ENCODE measurements at places on chromosomes 6 and 20.

GRCh38 chr6:170041526-170041925 lies 249.4 kb downstream of the DLL1 start:
- DNase-seq, result no peak

DNA sequence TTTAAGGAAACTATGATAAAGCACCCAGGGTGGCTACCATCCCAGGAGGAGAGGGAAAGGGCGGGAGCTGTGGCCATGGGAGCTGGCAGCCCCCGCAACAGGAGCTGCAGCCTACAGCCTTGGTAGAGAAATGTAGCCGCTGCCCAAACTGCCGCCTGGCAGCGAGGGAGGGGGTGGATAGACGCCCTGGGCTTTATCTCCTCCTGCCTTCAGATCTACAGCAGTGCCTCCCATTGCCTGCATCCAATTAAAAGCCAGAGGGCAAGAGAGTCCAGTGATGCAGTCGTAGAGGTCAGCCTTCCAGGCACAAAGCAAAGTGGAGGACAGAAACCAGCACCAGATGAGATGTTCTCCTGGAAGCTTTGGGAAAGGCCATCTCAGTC lies 35.0 kb upstream of the ZFAND3 start:
- no peak for DNase-seq

- DNase-seq, result no peak
Measured at GRCh38 chr6:24391756-24392405, 10.9 kb upstream of the MRS2 start.

GRCh38 chr20:17343656-17344452 lies 117.0 kb downstream of the PCSK2 start:
- no peak for DNase-seq

- no peak for DNase-seq
Measured at GRCh38 chr6:46325561-46326530, 155.1 kb upstream of the ENPP5 start.

- DNase-seq, result no peak
Measured at GRCh38 chr20:37506152-37506725, 14.8 kb upstream of the NNAT start.

DNA sequence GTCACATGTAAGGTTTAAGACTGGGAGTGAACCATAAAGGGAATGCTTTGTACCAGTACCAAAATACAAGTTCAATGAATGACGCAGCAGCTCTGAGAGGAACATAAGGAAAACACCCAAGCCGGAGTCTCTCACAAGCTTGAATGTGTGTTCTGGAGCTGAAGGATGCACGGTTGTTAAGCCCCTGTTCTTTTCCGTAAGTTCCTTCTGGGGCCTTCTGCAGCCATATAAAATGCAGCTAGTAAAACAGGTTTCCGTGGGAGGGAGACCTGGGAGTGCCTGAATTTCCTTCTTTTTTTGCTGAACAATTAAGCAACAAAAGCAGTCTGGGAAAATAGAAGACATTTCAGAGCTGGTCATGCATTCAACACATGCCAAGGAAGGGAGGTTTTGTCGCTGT lies 73.2 kb upstream of the JAG1 start:
- DNase-seq, result no peak

DNA sequence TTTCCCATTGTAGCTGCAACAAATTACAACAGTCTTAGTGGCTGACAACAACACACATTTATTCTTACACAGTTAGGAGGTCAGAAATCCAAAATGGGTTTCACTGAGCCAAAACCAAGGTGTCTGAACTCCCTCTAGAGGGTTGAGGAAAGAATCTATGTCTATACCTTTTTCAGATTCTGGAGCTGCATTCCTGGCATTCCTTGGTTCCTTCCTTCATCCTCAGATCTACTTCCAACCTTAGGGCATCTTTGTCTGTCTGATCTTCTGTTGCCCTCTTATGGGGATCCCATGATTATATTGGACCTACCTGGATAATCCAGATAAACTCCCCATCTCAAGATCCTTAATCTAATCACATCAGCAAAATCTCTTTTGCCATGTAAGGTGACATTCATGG lies 540.9 kb upstream of the MAP3K7 start:
- no peak for DNase-seq

DNA sequence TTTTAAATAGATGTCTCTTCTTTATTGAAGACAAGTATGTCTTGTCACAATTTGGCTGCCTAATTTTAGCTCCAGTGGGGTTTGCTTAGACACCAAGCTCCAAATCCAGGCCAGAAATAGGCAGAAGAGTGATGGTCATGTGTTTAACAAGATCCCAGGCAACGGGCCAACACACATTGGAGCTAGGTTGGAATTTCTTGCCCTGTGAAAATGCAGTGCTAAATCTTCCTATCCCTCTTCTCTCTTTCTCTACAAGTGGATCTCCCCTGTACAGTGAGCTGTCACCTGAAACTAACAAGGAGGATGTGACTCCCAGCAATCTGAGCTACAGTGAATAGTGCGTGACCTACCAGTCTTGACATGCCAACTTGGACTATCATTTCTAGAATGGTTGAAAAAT lies 65.3 kb upstream of the VGLL2 start:
- no peak for DNase-seq

DNA sequence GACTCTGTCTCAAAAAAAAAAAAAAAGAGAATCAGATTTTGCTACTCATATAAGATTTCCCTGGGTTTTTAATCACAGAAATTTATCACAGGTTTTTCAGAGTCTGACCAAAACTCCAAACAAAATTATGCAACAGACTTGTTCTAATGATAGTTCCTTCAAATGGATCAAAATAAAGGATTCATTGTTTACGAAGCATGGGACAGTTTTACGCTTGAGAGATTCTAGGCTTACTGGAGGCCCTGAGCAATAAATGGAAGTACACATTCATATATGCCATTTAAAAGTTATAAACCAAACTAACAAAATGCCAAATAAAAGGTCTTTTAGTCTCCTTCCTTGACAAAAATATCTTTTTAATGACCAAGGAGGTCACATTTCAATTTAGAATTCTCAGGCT lies 245.1 kb upstream of the KCNQ5 start:
- no peak for DNase-seq

GRCh38 chr6:138500867-138501446 lies 1.7 kb upstream of the NHSL1 start:
- no peak for DNase-seq

- DNase-seq, result no peak
Measured at GRCh38 chr6:126662966-126663365, 323.1 kb downstream of the CENPW start.

DNA sequence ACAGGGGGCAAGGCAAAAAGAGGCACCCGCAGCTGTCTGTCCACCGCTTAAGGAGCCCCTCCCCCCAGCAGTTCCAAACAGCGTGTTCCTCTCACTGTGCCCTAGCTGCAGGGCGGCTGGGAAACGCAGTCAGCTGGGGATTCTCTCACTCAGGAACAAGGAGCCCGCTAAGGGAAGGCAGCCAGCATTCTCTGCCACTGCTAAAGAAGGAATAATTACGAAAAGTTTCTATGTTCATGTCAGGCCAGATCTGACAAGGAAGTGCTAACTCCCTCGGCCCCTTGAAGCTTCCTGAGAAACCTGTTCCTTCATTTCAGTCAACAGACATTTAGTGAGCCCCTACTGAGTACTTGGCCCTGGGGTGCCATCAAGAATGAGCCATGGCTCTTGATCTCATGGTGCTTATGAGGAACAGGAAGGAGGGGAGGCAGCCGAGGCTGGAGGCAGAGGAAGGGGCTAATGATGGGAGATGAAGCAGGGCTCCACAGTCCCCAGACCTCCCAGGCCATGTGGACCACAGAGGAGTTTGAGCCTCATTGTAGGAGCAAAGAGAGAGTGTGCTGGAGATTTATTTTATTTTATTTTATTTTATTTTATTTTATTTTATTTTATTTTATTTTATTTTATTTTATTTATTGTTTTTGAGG lies 101.7 kb upstream of the PMEPA1 start:
- DNase-seq, result no peak

GRCh38 chr6:165599121-165599520 lies 63.9 kb downstream of the PDE10A start:
- DNase-seq, result no peak

GRCh38 chr6:125377621-125378020 lies 75.9 kb upstream of the HDDC2 start:
- no peak for DNase-seq

DNA sequence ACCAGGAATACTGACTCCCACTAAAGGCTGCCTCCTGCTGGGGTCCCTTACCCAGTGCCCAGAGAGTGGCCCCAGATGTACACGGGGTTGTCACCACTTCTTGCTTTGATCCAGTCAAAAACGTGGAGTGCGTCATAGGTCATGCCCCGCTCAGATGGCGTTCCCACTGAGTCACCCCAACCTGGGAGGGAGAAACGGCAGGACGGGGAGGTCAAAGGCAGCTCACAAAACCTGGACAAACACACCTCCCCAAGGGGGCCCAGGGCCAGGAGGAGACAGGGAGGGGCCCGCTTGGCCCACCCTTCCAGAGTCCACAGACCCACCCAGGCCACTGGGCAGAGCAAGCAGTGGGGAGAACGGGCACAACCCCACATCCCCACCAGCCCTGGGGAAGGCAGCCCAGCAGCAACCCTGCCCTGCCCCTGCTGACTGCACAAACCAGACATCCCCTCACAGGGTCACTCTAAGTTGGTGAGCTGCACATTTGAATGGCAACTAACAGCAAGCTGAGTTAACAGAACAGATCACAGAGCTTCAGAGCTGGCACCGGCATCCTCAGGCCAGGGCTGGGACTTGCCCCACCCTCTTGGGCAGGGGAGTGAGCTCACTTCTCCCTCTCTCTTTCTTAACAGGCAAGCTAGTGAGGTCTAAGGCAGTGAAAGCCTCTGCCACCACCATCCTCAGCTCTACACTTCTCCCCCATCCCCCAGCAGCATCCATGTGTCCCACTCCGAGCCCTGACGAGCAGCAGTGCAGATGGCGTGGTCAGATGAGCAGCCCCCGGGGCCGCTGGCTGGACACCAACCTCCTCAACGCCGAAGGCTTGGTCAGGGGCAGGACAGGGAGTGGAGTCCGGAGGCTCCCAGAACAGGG lies 61.7 kb downstream of the PYGB start:
- DNase-seq, result no peak

DNA sequence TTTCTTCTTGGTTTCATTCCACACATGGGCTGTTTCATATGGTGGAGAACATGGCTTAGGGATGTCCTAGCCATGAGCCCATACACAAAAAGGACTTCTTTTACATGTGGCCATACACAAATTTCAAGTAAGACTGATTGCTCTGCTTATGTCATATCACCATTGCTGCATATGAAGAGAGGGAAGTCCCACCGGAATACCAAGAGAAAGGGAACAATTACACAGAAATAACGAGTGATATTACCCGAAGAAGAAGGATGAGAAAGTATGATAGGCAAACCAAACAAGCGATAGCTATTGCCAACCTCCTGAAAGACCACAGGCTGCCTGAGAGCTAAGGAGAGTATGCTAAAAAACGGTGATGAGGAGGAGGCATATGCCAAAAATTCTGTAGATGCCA lies 70.5 kb upstream of the TNFRSF21 start:
- DNase-seq, result no peak

GRCh38 chr6:170030284-170030815 lies 260.5 kb downstream of the DLL1 start:
- no peak for DNase-seq

DNA sequence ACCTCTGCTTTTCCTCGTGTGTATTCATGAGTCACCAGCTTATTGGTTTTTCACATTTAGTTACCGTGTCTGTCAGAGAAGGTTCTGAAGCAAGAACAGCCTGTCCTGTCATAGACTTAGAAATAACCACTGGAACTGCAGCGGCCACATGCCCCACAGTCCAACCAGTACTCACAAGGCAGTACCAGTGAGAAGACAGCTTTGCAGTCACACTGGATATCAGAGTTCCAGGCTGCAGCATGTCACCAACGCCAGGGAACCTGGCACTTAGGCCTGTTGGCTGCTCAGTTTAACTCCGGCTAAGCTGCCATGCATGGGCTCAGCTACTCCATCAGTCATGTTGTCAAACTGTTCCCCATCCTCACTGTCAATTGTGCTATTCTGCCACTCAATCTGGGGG lies 40.1 kb downstream of the ADNP start:
- no peak for DNase-seq

DNA sequence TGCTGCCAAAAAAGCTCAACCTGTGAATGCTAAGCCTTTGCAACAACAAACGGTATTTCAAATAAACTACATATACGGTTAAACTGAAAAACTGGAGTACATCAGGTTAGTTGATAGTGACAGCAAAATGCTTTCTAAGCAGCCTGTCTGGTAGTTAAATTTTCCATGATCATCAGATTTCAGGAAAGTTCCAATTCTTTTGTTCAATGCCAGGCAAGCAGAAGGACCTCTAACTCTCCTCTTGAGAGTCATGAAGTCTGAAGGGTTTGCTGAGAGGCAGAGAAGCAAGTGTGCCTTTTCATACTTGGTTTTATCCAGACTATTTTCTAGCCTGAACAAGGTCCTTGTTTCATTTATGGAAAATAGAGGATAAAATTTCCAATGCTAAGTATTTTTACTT lies 4.5 kb downstream of the FLRT3 start:
- no peak for DNase-seq

GRCh38 chr20:60627751-60628565 lies 624.1 kb upstream of the CDH4 start:
- DNase-seq, result no peak

GRCh38 chr6:70527071-70527737 lies 39.5 kb upstream of the SDHAF4 start:
- DNase-seq, result no peak

DNA sequence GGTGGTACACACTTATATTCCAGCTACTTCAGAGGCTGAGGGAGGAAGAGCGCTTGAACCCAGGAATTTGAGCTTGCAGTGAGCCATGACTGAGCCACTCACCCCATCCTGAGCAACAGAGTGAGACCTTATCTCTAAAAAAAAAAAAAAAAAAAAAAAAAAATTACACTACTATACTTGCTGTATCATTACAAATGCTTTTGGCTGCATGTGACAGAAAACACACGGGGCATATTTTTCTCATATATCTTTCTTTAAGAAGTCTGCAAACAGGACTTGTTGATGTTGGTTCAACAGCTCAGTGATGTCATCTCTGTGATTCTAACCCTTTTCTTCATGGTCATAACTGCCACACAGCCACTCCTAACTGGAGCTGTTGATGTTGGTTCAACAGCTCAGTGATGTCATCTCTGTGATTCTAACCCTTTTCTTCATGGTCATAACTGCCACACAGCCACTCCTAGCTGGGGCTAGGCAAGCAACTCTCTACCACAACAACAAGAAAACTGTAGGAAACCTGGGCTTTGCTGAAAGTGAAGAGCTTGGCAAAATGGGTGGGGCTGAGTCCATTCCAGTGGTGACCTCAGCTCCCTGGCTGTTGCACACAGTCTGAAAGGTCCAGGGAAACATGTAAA lies 19.8 kb downstream of the MTFR2 start:
- DNase-seq, result no peak

All from naive B cell (primary cell).